ENCODE measurements at places on chromosomes 11 and 22.

DNA sequence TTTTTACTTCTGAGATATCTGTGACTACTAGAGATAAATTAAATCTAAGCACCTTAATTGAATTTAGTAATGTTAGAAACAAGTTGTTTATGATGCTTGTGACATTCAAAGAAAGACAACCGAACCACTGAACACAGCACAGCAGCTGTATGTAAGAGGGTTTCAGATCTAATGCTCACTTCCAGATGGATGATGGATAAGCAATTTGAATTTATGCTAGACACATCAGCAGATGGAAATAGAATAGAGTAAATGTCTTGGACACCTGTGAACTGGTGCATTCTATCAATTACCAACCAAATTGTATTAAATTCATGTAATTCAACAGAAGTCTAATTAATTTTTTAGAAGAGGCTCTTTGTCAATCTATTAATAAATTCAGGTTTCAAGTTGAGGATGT, 306.3 kb downstream of the CNTN5 start:
- no peak for DNase-seq

- DNase-seq = peak; percentile 86
Observed at GRCh38 chr22:37197451-37198257, 9.6 kb upstream of the C1QTNF6 start.

DNA sequence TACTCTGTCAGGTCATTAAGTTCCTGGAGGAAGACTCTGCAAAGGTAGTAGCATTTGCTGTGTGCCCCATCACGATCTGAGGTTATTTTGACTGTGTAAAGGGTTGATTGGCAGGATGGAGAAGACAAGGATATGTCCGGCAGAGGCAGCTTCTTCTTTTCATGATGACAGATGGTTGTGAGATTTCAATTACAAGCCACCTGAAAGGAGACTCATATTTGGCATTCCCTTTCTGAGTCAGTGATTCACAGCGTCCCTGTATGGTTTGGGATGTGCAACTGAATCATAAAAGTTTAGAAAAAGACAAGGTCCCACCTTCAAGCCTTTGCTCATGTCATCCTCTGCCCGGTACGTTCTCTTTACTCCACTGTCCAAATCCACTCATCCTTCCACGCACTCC, 113.4 kb downstream of the MTNR1B start:
- no peak for DNase-seq

DNA sequence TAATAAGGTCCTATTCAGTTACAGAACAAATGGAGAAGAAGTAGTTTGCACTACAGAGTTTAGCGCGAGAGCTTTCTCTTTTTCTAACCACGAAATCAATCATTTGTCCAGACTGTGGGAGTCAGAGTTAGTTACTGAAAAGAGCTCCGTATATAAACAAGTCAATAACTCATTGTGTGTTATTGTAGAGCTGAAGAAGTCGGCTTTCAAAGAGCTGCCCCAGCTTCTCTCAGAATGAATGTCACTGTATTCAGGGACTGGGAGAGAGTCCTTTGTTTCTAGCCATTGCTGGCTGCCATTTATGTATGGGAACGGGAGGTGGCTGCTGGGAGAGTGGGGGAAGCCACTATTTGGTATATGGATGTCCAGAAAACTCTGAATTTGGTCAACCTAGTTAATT, 227.8 kb downstream of the DCDC1 start:
- DNase-seq = no peak

DNA sequence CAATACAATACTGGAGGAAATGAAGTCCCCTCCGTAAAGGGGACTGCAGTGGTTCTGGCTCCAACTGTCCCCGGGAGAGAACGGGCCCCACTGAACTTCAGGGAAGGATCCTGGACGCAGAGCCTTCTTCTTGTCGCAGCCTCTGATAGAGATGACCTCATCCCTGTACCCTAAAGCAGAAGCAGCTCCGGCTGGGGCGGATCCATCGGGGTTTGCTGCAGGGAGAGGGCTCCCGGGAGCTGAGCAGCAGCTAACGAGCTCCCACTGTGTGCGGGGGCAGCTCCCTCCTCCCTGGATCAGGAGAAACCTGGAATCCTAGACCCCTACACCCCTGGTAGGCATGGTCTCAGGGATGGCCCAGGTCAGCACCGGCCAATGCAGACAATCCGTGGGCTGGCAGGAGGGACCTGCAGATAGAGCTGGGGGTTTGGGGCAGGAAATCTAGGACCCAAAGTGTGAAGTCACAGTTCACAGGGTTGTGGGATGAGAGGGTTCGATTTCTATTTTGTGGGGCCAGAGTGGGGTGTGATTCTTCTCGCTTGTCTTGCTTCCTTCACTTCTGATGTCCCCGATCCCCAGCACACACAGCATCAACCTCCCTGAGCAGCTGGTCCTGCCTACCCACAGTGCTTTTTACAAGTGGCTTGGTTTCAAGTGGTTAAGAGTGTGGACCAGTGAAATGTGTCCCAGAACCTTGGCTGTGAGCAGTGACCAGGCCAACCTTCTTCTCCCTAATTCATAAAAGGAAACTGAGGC, 12.9 kb downstream of the KIAA0930 start:
- DNase-seq = no peak

GRCh38 chr22:20946080-20946986, 20.7 kb upstream of the AIFM3 start:
- no peak for DNase-seq

DNA sequence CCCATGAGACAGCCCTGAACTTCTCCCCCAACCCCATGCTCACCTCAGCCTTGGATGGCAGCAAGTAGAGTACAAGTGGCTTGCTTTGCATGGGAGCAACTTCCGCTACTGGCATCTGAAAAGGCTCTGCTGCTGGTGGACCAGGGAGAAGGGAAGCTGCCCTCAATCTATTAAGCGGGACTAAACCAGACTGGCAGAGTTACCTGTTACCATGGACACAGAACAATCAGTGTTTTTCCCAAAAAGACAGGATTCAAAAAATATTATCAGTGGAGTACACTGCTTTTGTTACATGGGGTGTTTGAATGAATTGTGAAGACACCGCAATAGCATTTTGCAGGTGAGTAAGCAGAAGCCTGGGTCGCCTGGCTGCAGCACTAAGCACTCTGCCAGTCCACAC, 631.4 kb upstream of the B3GAT1 start:
- DNase-seq = no peak

- no peak for DNase-seq
Observed at GRCh38 chr11:11935536-11935935, 72.9 kb downstream of the DKK3 start.

DNA sequence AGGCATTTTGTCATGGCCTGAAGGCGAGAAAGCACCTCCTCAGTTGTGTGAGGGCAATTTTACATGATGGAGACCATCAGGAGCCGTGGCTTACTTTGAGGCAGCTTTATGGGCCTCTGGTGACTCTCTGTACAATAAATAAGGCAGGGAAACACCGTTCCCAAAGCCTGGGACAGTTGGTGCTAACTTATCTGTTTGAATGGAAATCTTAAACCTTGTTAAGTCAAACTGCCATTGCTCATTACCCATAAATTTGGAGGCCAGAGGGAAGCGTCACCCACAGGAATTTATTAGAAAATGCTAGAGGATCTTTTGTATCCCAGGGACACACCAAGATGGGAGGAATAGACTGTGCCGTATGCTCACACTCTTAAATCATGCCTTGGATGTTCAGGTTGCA, 1156.9 kb downstream of the BRD1 start:
- no peak for DNase-seq

DNA sequence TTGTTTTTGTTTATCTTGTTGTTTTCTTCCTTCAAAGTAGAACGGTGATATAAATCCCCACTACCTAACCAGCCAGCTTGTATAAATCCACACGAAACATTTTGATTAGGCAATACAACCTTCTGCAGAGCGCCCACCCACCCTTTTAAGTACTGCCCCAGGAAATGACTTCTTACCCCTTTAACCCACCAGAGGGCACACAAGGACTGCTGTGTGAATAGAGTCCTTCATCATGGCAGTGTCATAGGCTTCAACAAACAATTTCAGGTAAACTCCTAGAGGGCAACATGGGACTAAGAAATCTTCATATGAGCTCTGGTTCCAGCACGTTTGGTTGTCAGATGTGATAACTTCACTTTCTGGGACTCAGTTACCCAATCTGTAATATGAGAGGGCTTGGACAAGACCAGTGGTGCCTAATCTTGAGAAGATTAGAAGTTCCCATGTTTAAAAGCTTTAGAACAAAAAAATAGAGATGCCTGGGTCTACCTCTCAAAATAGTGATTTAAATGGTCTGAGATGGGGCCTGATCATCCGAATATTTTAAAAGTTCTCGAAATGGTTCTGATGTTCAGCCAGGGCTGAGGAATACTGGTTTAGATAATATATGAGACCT, 56.1 kb downstream of the PIWIL4 start:
- DNase-seq = peak; percentile 63

DNA sequence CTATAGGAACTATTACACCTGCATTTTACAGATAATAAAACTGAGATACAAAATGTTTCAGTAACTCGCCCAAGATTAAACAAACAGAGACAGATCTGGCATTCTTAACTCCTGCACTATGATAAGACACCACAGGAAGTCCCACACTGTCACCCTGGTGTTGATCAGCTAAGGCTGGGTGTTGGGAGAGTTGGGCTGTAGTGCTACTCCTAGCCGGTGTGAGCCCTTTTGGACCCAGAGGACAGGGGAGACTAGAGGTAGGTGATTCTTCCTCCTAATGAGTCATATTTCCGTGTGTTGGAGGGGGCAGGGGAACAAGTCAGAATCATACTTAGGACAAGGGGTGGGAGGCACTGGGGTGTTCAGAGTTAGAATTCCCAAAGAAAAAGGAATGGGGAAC, 353.2 kb upstream of the TENM4 start:
- DNase-seq = no peak

DNA sequence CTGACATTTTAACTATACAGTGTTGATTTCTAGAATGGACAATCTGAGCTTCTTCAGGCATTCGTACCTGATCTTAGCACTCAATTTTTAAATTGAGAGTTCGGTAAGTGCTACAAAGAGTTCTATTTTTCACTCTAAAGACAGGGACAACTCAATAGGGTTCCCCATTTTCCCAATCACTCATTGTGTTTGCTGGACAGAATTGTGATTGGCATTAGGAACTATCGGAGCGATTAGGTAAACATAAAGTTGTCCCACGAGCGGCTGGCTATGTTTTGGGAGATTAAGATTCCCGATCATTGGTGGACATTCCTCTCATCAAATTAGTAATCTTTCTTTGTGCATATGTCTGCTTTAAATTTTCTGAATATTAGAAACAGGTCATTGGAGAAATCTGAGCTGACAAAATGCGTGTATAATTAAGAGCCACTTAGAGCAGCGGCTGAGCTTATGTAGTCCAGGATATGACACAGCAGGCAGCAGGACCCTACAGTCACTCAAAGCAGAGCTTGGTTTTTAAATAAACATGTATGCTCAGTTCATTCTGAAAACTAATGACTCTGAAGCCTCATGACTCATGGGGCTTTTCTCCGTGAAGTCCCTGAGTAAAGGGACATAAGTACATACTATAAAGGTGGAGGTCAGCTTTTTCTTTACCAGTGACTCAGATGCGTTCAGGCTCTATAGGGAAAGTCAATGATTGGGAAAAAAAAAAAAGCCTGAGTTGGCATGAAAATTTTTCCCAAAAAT, 109.4 kb downstream of the GRIA4 start:
- peak; percentile 3 for DNase-seq

GRCh38 chr11:13090228-13090708, 81.2 kb downstream of the RASSF10 start:
- no peak for DNase-seq

GRCh38 chr11:80239217-80239616, 798.4 kb upstream of the TENM4 start:
- no peak for DNase-seq

GRCh38 chr22:17422736-17423343, 53.6 kb downstream of the CECR2 start:
- no peak for DNase-seq

Data from Calu3 (cell line).